Kidney (tissue), 22 donors: ENCODE measurements at places on chromosomes 16 and 17. TPM values are rescaled to one million over a fixed set of nuclear protein-coding genes. Genes with fewer than 3 reads are reported as not detected.

The TP53 gene
- polyA plus RNA-seq = 14.8 TPM

The MPHOSPH6 gene
- polyA plus RNA-seq = 28.2 TPM

The TBC1D3H gene
- polyA plus RNA-seq = not detected

DNA sequence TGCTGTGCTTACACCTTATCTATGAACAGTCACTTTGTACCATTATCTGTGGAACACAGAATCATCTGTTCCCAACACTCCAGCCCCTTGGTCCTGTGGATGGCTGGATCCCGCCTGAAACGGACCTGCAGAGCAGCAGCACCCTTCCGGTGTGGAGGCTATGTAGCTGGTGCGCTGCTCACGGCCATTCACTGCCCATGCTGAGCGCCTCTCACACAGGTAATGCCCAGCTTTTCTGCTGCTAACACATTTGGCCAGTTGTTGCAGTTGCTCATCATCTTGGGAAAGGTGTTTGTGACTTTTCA is 11.4 kb upstream of the PLK1 start:
- DNase-seq = no peak

GRCh38 chr17:67605256-67605912 is 112.4 kb upstream of the NOL11 start:
- DNase-seq = no peak

DNA sequence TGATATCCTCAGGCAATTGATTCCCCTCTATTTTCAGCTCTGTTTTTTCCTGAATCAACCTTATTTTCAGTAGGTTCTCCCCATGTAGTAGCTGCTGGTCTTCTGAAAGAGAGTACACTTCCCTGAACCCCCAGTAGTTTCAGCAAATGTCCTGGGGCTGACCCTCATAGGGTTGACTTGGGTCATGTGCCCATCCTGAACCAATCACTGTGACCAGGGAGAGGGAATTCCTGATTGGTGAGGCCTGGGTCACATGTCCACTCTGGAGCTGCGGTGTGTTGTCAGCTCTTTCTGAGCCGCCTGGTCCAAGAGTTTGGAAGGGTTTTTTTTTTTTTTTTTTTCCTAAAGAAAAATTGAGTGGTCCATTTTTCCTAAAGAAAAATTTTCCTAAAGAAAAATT is 8.3 kb upstream of the ZKSCAN2 start:
- no peak for DNase-seq
